SHP77 treated with DMSO at 0.1 percent for 48 hours (cell line): ENCODE measurements at places on chromosomes 2 and 18.

- DNase-seq = no peak
Measured at GRCh38 chr2:200298816-200299215, 7.7 kb upstream of the SPATS2L start.

DNA sequence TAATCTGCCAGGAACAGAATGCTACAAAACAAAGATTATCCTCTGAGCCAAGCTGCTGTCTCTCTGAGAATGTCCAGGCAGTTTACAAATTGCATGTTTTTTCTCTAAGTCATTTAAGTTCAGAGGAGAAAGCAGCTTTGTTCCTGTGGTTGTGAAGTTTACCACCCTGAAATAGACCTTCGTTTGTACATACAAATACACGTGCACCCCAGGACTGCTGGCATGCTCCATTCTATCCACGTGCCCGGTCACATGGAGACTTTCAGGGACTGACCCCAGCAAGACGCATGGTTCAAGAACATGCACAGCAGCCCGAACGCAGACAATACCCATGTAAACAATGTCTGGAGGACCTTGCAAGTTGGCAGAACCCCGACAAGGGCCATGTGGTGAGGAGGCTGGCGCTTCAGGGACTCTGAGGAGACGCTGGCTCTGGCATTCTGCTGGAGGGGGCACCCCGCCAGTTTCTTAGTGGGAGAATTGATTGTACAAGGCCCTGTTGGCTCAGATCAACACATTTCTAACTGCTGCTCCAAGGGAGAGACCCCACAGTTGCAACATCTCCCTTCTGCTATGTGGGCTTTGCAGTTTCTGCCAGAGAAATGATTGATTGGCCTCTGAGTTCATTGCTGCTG is 33.3 kb downstream of the FAM178B start:
- DNase-seq = no peak

DNA sequence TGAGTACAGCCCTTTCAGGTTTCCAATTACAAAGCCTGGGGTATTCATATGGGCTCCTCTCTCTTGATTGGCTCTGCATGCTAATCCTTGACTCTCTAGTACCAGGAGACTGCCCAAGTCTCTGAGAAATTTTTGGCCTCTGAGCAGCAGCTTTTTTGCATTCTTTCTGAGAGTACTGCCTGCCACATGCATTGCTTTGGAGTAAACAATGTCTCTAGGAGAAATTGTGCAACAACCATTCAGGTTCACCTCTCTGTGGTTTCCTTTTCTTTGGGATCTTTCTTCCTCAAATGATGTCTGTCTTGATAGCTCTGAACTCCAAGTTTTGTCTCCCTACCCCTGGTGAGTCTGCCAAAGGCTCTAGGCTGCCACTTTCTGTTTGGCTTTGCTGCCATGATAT is 115.8 kb upstream of the SETBP1 start:
- DNase-seq = no peak

DNA sequence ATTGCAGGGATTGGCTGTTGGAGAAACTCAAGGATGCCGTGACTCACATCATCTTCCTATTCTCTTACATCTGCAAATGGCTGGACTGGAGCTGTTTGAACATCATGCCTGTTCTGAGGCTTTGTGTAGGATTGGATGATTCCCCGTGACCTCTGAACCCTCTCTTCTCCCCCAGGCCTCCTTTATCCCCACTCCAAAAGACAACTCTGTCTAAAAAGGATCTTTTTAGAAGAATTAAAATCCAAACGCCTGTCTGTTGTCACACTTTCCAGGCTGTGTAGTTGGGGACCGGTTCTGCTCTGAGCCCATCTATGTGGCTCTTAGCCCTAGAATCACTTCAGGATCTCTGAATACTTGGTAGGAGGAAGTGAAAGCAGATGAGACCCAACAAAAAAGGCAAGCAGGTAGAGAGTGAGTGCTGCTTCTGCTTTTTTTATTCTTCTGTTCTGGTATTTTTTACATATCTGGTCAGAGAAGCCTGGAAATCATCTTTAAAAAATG is 565 bp downstream of the SP140 start:
- no peak for DNase-seq

DNA sequence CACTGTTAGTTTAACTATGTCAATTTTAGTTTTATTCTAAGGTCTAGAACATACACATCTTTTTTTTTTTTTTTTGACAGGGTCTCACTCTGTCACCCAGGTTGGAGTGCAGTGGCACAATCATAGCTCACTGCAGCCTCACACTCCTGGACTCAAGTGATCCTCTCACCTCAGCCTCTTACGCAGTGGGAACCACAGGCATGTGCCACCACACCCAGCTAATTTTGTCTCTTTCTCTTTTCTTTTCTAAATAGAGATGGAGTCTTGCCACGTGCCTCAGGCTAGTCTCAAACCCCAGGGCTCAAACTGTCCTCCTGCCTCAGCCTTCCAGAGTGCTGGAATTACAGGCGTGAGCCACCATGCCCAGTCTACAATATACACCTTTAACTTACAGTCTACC is 69.5 kb upstream of the CHRNA1 start:
- no peak for DNase-seq

- DNase-seq = no peak
Measured at GRCh38 chr2:199471443-199472057, 13.8 kb upstream of the SATB2 start.
